ENCODE measurements at places on chromosomes 1 and 21. TPM values are rescaled to one million over a fixed set of nuclear protein-coding genes. Genes with fewer than 3 reads are reported as not detected.

DNA sequence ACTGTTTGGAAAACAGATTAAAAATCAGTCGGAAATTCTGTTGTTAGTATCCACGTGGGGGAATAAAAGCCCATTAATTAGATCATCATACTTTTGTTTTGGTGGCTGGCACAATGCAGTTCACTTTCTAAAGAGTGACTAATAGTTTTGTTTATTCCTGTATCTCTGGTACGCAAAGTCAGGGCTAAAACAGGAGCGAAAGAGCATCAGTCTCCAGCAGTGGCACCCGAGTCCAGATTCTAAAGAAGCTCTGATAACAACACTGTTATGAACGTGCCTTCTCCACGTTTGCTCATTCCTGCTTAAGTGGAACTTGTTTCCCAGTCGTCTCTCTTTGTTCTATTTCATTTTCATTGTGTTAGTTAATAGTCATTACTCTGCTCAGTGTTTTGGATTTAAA, 69.6 kb downstream of the HSPA13 start:
- DNase-seq: no peak

DNA sequence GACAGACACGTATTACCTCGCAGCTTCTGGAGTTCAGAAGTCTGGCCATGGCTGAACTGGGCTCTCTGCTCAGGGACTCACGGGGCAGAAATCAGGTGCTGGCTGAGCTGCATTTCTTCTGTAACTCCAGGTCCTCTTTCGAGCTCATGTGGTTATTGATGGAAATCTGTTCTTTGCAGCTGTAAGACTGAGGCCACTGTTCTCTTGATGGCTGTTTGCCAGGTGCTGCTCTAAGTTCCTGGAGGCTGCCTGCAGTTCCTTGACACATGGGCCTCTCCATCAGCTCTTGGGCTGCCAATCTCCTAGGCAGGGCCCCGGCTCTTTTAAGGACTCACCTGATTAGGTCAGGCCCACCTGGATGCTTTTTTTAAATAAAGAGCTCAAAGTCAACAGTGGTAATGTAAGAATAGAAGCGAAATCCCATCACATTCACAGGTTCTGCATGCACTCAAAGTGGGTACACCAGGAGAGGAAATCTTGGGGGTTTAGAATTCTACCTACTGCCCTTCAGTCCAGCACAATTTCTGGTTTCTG, 139.1 kb downstream of the KAZN start:
- DNase-seq: no peak

GRCh38 chr1:56921479-56921878, 44.3 kb downstream of the C8B start:
- no peak for DNase-seq

- DNase-seq: no peak
Measured at GRCh38 chr1:98763488-98764150, 102.1 kb downstream of the SNX7 start.

Gene RGS13
- total RNA-seq: 0.45 TPM

DNA sequence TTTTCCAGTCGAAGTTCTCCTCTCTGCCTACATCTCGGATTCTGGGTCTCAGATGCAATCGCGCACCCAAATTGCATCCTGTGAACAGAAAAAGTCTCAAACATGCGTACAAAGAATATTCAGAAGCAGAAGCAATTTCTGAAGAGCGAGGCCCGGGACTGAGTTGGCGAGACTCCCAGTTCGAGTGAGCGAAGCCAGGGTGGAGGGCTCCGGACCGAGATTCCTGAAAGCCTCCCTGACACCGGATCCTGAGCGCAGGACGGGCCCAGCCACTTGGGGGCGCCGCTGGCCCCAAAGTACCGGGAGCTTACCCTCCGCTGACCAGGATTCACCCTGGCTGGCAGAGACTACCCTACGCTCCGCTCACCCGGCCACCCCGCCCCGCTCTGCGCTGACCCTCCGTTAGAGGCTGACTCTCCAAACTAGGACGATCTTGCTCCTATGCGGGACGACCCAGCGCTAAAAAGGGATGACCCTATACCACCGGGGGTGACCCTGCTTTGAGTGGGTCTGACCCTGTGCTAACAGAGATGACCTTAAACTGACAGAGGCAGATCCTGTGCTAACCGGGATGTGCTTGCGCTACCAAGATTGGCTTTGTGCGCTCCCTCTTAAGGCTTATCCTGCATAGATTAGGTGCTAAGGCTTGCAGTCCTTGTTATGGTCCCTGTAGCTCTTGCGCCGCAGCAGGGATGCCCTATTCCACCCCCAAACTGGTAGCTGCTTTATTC, 12.1 kb downstream of the FOXD2 start:
- DNase-seq: no peak

DNA sequence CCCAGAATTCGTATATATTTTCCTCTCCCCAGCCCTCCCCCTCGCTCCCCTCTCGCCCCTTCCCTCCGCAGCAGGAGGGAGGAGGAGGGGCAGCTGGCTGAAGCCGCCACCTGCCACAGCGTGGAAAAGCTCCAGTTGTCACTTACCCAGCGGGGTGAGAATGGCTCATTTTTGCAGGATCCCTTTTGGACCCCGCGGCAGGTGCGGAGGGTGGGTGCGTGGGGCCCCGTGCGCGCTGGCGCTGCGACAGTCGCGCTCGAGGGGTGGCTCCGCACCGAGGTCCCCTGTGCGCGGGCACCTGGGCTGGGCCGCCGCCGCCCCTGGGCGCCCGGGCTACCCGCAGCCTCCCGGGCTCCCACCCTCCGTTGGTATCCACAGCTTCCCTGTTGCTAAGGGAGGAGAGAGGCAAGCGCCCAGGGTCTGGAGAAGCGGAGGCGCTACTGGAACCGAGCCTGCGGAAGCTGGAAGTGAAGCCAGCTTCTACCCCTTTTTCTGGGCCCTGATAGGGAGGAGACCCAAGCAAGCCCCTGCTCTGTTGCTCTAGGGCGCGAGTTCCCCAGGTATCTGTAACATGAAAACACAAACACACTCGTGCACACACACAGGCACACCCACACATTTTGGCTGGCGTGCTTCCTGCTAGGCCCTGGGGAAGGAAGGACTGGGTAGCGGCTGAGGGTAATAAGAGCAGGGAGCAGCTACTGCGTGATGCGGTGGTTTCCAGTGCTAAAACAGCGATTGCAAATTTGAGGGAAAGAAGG, at the start of gene ERICH3:
TSS of gene ERICH3 (minus strand) at position 442 of the 761 bp plus-strand sequence. CDS start at position 169, 273 bp downstream.
- DNase-seq: no peak

Gene RNF186
- total RNA-seq: not detected

DNA sequence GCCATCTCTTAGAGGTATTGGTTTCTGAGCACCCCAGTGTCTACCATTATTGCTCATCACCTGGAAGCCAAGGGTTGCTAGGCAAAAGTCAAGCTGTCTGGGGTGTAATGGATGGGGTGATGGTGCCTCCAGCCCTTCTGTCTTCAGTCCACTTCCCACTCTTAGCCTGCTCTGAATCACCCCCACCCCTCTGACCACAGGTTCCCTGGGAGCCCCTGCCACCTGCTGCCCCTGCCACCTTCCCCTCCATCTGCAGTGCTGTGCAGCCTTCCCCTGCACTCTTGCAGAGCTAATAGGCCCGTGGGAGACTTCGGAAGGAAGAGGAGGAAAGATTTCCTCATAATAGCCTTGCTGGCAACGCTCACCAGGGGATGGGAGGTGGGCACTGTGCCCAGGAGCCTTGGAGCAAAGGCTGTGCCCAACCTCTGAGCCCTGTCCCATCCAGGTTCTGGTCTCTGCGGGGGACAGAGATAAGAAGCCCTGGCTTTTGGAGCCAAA, 35.5 kb downstream of the CAPN2 start:
- DNase-seq: no peak

Gene FLVCR1
- 2.8 TPM for total RNA-seq

- no peak for DNase-seq
Measured at GRCh38 chr1:116515702-116516101, 55.1 kb downstream of the CD58 start.

GRCh38 chr1:56133522-56134472, 445.6 kb downstream of the PLPP3 start:
- DNase-seq: no peak

DNA sequence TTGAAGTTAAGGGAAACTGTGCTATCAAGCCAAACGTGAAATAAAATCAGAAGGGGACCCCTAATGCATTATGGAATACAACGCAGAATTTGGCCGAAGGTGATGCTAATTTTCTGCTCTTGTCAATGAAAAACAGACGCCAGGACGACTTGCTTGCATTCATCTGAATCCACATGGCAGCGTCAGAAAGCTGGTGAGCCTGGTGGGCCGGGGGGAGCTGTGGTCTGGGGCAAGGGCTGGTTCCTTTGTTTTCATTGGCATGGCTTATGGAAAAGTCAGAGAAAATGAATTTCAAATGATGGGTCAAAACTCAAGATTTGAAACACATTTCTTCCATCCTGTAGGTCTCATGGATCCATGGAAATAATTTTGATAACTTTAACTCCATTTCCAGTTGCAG, 86.4 kb upstream of the RUNX1 start:
- no peak for DNase-seq

DNA sequence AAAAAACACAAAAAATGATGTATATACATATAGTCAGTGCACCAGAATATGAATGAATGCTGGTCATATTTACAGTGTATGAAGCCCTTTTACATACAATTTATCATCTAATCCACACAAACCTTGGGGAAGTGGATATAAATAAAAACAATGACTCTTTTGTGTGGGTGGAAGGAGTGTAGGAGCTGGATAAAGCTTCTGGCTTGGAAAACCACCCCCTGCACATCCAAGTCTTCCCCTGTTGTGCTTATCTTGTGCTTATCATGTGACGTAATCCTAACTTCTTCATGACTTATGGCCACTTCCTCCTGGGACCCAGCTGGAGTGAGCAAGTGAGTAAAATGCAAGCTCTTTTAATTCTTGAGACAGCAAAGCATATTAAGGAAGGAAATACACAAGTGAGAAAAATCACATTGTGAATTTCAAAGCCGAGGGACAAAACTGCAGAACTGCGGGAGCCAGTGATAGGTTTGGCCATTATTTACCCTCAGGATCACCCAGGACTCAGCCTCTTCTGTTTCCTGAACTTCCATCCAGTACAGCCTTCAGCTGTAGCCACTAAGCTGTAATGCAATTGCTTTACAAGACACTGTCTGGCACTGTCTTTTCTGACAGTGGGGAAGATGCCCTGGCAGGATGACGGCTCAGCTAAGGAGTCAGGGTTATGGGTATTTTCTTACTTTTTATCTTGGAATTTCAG, 104.0 kb upstream of the PPM1J start:
- no peak for DNase-seq

DNA sequence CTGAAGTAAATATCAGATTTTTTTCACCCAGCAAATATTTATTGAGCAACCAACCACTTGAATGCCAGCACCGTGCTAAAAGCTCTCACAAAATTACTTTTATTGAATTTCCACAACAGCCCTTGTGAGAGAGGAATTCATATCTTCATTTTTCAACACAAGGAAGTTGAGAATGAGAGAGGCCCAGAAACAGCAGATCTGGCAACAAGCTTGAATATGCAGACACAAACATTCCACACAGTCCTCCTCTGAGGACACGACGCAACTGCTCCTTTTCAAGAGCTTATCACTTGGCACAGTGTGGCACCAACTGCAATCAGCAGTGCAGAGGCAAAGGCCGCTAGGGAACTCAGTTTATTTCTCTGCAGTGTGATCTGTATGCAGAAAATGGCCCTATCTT, 32.2 kb upstream of the IFNAR2 start:
- peak; percentile 70 for DNase-seq

Gene PIGR
- total RNA-seq: not detected

- peak; percentile 37 for DNase-seq
Measured at GRCh38 chr1:201324821-201325677, 41.7 kb downstream of the PKP1 start.

Gene COL24A1
- total RNA-seq: 0.47 TPM

- no peak for DNase-seq
Measured at GRCh38 chr1:206785182-206785765, 13.0 kb upstream of the IL10 start.

DNA sequence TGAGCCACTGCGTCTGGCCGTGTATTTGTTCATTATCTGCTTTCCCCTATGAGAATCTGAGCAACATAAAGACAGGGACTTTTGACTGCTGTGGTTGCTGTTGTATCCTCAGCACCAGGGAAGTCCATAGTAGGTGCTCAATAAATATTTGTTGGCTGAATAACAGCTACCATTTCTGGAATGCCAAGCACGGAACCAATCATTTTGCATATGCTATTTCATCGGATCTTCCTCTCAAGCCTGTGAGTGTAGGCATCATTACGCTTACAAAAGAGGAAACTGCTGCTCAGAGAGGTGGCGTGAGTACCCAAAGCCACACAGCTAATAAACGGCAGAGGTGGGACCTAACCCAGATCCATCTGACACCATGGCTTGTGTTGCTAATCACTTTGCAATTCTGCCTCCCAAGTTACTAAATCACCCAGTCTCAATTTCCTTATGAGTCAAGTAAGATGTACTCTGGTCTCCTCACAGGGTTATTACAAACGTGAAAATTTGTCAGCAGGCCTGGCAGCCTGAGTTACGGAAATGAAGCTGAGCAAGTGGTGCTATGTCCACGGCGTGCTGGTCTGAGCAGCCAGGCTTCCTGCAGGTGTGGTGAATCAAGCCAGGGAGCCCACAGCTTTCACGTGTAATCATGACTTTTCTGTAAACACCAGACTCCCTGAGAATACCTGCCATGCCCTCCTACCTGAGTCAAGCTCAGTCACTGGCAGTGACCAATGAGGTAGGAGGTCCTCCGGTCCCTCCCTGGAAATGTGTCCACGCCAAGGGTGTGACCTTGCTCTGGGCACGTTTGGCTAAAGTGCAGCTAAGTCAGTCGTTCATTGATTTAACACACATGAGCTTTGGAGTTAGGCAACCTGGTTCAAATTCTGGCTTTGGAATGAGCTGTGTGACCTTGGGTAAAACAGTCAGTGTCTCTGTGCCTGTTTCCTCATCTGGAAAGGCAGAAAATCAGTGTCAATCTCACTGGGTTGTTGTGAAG, 4.8 kb upstream of the RHCE start:
- no peak for DNase-seq

- DNase-seq: no peak
Measured at GRCh38 chr1:65180977-65181376, 33.0 kb downstream of the AK4 start.

All from heart left ventricle (tissue), 16 donors.